CD4-positive, alpha-beta T cell treated with Interleukin-15 for 1 hour (primary cell): ENCODE measurements at places on chromosomes 7 and 10.

DNA sequence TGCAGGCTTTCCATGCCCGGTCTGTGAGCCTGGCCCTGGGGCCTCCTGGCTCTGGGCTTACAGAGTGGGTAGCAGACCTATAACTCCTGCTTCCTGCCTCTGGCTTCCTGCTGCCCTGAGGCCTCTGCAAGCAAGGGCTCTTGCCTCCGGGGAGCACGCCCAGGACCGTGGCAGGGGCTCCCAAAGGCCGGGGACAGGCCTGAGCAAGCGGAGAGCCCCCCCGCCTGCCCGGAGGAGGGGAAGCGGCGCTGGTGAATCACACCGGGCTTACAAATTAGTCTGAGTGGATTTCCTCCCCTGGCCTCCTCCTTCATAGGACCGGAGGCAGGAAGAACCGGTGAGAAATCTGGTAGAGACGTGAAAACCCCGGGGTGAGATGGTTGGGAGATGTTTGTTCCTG lies 1.5 kb upstream of the MYL10 start:
- DNase-seq, result no peak

DNA sequence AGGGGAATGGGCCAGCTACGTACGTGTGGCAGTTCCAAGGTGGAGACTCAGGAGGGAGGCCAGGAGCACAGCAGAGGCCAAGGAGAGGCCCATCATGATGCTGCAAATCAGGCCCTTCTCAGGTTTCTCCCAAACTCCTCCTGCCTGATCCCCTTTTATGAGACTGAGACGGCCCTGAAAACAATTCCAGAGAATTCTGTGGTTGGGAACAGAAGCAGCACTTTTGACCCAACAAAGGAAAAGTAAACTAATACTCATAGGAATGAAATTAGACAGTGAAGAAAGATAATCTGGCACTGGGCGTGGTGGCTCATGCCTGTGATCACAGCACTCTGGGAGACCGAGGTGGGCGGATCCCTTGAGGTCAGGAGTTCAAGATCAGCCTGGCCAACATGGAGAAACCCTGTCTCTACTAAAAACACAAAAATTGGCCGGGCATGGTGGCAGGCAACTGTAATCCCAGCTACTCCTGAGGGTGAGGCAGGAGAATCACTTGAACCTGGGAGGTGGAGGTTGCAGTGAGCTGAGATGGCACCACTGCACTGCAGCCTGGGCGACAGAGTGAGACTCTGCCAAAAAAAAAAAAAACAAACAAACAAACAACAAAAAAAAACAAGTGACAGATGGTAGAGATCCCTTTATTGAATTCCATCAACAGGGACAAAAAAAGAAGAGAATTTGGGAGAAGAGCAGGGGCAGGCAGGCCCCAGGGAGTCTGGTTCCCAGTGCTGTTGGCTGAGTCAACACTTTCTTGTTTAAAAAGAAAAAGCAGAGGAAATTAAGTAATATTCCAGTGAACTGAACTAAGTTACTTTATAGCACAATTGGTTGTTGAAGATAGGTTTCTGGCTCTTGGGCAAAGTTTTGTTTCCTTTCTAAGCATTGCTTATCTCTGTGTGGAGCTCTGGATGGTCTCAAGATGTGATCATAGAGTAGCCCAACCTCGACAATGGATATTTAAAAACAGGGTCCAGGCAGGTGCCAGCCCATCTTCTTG lies at the start of gene CCL26:
CCL26 (minus strand) TSS at position 131 of the 997 bp plus-strand sequence; CDS start at position 96, 35 bp downstream.
- no peak for DNase-seq

DNA sequence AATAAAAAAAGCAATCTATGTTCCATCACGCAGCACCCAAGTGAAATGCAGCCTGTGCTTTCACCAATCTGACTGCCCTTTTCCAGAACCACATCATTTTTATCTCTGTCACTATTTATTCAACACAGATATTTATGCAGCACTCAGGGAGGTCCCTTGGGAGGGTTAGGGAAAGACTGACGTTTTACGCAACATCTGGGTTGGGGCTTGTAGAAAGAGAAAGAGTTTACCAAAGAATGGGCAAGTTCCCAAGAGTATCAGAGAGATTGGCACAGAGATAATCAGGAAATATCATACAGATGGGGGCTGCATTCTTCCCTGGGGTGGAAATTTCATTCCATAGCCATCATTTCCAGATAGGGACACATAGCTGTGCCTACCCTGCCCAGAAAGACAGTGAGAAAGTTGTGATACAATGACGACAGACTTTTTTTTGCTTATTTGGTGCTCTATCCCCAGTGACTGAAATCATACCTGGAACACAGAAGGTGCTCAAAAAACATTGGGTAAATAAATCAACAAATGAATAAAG lies 474.2 kb downstream of the CALN1 start:
- no peak for DNase-seq

DNA sequence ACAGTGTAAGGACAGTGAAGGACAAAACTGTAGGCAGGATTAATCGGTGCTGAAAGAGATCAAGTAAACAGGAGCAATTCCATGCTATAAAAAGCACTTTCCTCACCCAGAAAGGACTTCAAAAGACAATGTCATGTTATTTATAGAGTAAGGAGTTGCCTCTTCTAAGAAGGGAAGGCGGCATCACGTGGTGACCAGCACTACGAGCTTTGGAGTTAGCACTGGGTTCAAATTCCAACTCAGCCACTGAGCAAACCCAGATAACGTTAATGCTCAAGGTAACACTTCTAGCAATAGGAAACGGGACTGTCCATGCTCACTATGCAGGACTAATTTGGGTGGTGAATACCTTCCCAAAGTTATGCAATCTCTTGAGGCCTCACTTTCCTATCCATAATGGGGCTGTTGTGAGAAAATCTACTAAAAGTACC lies 715 bp upstream of the PANK1 start:
- DNase-seq, result no peak

DNA sequence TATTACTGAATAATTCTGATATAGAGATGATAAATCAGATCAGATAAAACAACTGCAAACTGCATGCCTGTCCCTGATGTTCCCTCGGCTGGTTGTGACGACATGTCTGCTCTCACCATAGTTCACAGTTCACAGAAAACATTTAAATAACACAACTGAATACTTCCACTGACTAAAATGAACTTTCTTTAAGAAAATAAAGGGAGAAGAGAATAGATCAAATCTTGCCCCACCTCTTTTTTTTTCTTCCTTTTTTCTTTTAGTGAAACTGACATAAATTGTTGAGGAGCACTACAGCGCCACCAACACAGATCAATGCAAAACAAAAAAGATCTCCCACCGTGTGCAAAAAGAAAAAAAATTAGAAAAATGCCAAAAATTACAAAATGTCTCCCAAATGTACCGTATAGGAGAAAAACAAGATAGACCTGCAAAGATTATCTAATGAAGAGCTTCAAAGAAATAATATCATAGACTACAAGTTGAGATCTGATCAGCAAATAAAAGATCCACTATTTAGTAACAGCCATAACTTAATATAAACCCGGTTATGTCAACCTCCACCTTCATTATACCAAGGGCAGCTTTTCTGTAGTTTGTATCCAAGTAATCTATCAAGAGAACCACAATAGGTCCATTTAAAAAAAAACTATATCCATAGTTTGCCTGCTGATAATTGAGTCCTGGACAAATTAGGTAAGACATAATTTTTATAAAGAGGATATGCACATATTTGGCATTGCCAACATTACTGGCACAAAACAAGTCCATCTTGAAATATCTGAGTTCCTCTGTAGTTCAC lies 30.7 kb upstream of the EPC1 start:
- peak; percentile 43 for DNase-seq

DNA sequence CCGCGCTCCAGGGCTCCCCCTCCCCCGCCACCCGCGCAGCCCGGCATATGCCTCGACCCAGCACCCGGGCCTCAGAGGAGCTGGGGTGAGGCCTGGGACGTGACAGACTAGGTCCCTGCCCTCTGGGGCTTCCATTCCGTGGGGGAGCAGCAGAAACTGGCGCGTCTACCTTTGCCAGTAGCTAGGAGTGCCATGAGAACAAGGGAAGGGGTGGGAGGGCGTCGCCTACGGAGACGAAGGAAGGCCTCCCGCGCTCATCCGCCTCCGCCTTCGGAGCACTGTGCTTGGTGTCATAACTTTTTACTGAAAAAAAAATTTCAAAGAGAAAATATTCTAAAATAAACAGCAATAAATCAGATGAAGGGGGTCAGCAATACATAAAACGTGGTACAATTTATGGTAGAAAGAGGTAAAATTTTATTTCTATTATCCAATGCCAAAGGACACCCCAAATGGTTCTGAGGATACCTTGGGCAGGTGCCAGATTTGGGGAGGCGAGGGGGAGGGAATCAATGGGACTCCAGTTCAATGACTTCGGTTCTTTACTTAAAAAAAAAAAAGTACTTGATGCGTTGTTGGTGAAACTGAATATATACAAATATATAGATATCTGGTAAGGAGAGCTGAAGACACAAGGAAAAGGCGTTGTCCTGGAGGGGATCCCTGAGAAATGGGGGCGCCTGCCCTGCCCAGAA lies 35.1 kb upstream of the GRID1 start:
- no peak for DNase-seq

- DNase-seq, result no peak
These were observed 2.8 kb upstream of the GAL3ST4 start for GRCh38 chr7:100171087-100171681.

DNA sequence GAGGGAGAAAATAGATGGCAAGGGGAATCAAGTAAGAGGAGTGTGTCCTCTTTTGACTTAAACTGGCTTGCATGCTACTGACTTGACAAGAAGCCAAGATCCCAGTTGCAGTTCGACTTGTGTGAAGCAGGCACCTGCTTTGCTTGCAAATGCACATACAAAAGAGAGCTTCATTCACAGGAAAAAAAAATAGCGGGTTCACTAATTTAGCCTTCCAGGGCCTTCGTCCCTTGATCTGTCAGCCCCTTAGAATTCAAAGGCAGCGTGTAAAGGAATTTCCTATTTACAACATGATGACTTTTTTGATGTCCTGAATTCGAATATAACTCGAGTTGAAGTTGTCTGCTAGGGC lies 192.1 kb downstream of the CELF2 start:
- DNase-seq, result no peak

DNA sequence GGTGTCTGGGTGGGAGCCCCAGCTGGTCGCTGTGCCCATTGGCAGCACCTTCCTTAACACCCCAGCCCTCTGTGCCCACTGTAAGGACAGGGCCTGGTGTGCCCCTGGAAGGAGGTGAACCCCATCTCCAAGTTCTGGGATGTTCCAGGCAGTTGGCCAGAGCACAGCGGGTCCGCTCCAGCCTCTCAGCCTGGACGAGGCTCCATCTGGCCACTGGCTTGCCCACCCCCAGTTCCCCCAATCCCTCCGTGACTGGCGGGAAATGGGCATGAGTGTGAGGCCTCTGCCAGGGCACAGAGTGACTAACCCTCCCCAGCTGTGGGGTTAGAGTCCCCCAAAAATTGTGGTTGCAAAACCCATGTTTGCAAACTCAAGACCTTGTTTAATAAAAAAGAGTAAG lies 15.6 kb downstream of the GRIFIN start:
- no peak for DNase-seq

- DNase-seq, result no peak
These were observed 76.5 kb downstream of the INSYN2A start for GRCh38 chr10:127119936-127120335.

DNA sequence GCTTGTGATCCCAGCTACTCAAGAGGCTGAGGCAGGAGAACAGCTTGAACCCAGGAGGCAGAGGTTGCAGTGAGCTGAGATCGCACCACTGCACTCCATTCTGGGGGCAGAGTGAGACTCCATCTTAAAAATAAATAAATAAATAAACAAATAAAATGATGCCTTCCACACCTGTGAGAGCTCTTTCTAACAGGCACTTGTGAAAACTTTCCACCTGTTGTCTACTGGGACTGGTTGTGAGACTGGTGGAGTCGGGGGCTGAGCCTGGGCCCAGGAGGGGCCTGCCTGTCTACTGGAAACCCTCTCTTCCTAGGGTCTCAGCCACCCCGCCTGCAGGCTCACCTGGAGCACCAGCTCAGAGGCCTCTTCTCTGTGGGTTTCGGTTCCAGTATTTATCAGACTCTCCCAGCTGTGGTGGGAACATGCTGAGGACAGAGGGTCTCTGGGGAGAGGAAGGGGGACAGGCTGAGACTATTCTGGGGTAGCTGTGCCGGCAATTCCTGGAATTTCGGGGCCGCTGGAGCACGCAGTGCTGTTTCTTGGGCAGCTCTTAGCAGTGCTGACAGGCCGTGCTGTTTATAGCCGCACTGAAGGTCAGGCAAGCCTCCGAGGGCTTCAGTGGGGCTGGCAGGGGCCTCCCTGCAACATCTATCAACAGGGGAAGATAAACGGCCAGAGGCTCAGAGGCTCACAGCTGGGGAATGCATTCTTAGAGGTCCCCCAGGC lies 3.8 kb downstream of the LDB3 start:
- DNase-seq, result no peak

GRCh38 chr7:116583653-116584052 lies 58.8 kb downstream of the CAV1 start:
- no peak for DNase-seq

DNA sequence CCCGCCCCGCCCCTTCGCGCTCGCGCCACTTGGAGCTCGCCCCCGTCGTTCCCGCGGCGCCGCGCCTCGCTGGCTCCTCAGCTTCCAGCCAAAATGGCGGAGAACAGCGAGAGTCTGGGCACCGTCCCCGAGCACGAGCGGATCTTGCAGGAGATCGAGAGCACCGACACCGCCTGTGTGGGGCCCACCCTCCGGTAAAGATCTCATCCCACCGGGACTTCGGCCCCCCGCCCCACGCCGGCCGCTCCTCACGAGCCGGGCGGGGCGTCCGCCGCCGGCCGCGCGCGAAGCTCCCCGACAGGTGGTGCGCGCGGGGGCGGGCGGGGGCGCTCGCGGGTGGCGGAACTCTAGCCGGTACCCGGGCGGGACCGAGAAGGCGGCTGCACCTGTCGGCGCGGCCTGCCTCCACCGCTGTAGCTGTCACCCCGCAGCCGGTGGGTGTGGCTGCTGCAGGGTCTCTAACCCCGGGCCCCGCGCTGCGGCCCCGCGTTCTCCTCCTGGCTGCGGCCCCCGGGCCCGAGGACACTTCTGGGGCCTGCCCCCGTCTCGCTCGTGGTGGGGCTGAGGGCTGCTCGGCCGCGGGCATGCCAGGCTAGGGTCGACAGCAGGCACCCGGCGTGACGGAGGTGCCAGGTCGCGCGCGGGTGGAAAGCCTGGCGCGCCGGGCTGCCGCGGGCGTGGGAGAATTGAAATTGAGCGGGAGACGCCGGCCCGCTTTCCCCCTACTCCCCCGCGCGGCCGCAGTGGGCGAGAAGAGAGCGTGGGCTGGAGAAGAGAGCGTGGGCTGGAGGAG lies at the start of gene EXOC6:
EXOC6 (plus strand) TSS at position 80 of the 793 bp plus-strand sequence; CDS start at position 94, 14 bp downstream.
- peak; percentile 84 for DNase-seq

DNA sequence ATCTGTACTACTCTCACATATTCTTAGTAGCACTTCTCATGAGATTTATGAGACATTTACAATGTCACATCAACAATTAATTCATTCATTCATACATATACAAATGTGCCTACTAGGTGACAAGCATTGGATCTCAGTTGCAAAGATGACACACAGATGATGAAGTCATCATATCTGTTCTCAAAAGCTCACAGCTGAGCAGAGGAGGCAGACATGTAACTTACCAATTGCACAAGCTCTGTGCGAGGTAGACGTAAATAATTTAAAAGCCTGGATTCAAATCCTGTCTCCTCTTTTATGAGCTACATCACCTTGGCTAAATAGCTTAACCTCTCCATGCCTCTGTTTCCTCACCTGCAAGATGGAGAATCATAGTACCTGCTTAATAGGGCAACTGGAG lies 109.4 kb upstream of the FAM133B start:
- no peak for DNase-seq

- peak; percentile 59 for DNase-seq
These were observed 50.8 kb downstream of the CYTH3 start for GRCh38 chr7:6221340-6222319.

GRCh38 chr10:9853405-9854355 lies 1164.0 kb upstream of the CELF2 start:
- DNase-seq, result no peak
